Stimulated activated CD4-positive, alpha-beta T cell treated with anti-CD3 and anti-CD28 coated beads, Interleukin-1b, Interleukin-23, amount 100 ng/mL, for 1 hour (primary cell): ENCODE measurements at places on chromosomes 3 and 15.

DNA sequence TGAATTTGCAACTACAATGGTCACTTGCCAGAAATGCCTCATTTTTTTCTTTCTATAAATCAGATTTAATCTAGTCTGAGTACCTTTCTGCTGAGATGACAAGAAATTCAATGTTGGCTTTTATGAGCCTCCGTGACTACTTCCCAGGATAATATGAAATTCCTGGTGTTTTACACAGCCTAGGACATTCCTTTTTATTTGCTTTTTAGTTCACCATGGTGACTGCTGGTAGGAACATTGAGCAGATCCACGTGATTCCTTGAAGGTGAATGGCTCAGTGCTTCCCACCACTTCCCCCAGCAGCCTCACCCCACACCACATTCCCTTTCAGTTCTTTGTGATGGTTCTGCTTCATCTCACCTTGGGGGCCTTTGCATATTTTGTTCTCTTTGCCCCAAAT, 4.3 kb upstream of the NPTN start:
- DNase-seq, result no peak

DNA sequence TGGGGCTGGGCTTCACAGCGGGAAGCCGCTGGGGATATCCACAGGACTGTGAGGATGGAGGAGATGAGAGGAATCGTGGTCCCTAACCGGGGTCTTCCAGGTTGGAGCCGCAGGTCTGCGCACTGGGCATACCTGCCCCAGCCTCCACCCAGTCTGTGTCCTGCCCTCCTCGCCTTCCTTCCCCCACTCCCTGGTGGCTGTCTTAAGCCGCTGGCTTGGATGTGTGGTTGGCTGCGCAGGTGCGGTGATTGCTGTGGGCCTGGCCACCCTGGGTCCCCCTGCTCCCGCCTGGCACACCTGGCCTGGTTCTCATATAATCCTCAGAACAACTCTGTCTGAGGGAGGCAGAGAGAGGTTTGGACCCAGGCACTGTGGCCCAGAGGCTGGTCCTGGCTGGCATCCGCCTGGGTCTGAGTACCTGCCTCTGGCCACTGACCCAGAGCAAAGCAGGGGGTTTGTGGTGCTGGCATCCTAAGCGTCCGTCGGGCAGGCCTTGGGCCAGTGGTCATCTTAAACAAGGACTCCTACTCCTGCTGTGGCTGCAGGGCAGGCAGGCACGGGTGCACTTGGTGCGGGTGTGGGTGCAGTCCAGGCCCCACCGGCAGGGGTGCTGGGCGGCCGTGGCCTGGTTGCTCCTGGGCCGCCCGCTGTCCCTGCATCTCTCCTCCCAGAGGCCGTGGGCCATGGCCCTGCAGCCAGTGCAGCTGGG, 18.7 kb downstream of the PLXNA1 start:
- DNase-seq, result no peak

GRCh38 chr15:58454950-58455401, 23.2 kb downstream of the LIPC start:
- DNase-seq, result no peak

DNA sequence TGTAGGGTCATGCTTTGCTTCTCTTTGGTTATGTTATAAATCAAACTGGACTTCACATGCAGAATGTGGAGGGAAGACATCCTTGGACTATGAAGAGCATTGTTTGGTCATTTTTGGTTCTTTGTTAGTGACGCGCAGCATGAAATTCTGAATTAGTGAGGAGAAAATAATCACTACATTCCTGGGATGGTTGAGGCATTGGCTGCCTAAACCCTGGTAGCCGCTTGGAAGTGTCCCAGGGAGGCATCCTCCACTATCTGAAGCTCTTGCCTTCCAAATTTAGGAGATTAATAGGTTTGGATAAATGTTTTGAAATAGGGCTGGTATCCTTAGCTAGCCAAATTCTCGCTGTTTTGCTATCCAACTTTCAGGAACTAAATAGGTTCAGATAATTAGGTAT, 96.2 kb downstream of the CLSTN2 start:
- no peak for DNase-seq

GRCh38 chr15:92809880-92810361, 90.2 kb upstream of the CHD2 start:
- DNase-seq, result no peak

DNA sequence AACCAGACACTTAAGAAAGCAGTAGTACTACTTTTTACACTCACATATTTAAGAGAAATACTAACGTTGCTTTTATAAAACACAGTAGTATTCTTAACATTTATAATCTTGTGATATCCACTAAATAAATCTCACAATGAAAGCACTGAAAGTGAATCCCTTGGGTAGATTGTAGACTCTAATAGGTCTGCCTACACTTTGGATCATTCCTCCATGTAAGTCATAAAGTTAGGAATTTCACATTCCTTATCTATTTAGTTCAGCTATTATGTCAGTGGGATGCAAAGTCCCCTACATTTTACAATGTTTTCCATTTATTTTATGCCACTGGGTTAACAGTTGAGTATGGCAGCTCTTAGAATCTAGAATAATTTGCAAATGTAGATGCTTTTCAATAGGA, 330.7 kb downstream of the LSAMP start:
- no peak for DNase-seq

GRCh38 chr3:17151598-17152373, 267.0 kb downstream of the PLCL2 start:
- peak; percentile 45 for DNase-seq

GRCh38 chr15:22973286-22973685, 6.9 kb downstream of the CYFIP1 start:
- DNase-seq, result no peak

- no peak for DNase-seq
These were observed 28.1 kb downstream of the CHST2 start for GRCh38 chr3:143147707-143148106.

- no peak for DNase-seq
These were observed 86.6 kb upstream of the SLC6A11 start for GRCh38 chr3:10729439-10729838.

GRCh38 chr3:126342991-126343648, 14.1 kb downstream of the KLF15 start:
- no peak for DNase-seq

GRCh38 chr3:142542054-142542453, 36.5 kb downstream of the ATR start:
- DNase-seq, result no peak

DNA sequence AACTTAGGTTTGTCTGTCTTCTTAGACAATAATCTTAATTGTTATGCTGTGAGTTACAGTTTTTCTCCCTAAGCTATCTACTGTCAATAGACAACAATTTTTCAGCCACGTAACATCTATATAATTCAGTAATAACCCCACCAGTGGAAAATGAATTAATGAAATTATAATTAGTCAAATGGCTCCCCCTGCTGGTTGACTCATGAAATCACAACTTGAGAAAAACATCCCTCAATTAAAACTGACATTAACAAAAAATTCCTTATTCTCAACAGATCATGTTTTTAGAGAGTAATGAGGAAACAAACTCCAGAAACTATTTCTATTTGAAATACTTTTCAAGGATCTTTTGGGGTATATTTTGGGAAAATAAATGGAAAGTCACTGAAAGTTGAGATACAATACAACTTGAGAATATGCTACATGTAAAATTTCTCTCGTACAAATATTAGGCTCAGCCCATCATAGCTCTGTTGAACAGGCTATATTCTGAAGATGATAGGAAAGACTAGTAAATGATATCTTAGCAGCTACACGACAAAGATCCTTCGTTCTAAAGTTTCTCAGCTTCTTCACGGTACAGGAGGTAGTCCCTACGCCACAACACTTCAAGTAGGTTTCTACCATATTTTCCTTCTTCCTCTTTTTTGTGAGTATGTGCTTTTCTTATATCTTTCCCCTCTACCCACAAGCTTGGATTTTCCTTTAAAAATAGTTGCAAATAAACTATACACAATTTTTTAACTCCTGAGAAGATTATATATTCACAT, 20.7 kb downstream of the PPP1R2 start:
- DNase-seq, result no peak
